Stimulated activated CD4-positive, alpha-beta T cell treated with anti-CD3 and anti-CD28 coated beads, Interleukin-1b, Interleukin-23, amount 100 ng/mL, for 48 hours (primary cell): ENCODE measurements at places on chromosomes 1 and 21.

DNA sequence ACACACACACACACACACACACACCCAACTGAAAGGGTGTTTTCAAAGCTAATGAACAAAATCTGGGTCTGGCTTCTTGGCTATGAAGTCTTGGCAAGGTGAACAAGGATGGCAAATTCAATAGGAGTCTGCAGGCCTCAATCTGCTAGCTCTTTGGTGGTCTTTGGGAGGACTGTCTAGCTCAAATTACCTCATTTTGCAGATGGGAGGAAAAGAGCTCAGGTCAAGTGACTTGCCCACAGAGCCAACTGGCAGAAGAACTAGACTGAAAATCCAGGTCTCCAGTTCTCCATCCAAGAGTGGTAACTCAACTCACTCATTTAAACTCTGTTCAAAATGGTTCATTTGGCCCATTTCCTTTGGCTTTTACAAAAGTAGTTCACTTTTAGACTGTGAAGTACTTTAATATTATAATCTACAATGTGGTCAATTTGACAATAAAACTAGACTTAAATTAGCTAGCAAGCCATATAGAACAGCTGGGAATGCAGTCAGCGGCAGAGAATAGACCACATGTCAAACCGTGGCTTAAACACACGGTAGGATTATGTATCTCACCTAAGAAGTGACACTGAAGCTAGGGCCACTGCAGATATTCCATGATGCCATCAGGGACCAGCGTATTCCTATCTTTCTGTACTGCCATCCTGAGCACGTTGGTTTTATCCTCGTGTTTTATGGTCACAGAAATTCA, 112.9 kb downstream of the APP start:
- DNase-seq, result no peak

- no peak for DNase-seq
Measured at GRCh38 chr1:155507945-155508344, 54.7 kb downstream of the ASH1L start.

GRCh38 chr1:115322631-115323030, 15.4 kb downstream of the NGF start:
- DNase-seq, result no peak

DNA sequence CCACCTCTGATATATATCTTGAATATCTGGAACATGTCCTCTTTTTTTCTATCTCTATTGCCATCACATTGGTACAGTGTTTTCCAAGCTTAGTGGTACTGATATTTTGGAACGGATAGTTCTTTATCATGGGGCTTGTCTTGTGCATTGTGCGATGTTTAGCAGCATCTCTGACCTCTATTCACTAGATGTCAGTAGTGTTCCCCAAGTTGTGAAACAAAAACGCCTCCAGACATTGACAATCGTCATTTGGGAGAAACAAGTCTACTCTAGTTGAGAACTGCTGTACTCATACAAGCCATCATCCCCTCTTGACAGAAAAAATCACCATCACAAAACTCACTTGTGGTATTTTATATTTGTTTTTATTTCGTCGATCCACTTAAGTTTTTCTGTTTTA, 79.7 kb upstream of the CHODL start:
- DNase-seq, result no peak

DNA sequence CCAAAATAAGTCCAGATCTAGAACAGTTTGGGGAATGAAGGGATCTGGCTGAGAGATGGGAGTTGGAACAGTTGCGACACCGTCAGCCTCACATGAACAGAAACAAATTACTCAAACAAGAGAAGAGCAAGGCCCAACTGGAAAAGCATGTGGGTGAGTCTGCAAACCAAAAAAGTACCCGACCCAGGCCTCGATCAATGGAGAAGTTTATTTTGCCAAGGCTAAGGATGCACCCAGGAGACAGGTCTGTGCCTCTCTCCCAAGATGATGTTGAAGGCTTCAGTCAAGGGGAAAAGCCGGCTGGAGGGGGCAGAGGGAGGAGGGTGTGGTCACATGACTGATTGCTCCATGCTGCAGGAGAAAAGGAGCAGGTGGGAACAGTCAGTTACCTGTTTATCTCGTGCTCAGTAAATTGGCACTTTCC, 42.3 kb downstream of the KRTAP10-1 start:
- no peak for DNase-seq
